HS-27A (cell line): ENCODE measurements at places on chromosomes 13 and 19.

- no peak for DNase-seq
These were observed 175.2 kb downstream of the TDRD3 start for GRCh38 chr13:60572003-60572798.

DNA sequence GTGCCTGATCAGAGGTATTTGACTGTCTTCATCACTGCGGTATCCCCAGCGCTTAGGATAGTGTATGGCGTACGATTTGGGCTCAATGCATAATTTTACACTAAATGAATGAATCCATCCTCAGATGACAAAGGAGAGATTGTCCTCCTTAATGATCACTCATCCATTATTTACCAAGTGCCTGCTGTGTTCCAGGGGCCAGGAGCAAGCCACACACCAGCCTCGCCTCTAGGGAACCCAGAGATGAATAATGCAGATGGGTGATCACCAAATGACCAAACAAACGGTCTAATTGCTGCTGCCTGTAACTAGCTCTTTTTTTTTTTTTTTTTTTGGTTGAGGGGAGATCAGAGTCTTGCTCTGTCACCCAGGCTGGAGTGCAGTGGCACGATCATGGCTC is 5.9 kb upstream of the GPR32 start:
- DNase-seq = no peak

DNA sequence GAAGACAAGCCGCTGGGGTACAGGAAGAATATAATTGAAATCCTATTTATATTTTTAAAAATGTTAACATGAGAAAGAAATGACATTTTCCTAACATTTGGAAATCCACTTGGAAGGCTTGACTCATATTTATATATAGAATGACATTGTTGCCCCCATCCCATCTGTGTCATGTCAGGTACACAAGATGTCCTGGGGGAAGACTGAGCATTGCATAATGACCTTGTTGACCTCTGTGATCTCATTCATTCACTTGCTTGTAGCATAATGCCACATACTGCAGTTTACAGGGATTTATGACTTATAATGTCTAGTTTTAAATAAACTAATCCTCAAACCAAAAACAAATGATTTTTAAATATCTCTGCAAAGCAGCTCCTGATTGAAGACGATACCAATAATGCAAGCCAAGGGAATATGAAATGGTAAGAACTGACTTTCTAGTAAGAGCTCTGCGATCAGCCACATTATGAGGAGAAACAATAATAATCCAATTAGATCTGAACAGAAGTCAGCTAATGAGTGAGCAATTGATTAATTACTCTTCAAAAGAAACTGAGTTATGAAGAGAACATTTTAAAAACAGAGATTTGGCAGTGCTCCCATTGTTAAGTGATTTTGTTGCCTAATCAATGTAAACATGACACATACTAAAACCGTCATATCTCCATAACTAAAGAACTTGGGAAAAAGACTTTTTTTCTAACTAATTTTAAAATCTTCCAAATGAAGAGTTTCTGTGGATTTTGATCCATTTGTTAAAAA is 21.2 kb upstream of the VWA8 start:
- DNase-seq = no peak

DNA sequence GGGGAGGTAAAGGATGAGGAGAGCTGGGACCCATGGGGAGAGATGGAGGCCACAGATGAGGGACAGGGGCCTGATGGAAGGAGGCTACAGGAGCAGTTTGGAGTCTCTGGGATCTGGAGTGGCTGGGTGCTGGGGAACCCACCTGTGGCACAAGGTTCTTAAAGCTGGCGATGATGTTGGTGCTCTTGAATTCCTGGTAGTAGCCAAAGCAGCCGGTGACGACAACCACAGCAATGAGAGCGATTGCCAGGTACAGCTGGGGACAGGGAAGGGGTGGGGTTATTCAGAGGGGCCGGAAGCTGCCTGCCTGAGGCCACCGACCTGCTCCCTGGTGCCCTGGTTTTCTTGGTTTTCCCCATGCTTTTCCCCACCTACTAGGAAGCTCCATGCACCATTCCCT is 2.8 kb downstream of the ATP4A start:
- no peak for DNase-seq

- no peak for DNase-seq
These were observed at the start of gene CLEC11A for GRCh38 chr19:50723069-50723468. Gene CLEC11A (plus strand): TSS chr19:50723364. CDS start chr19:50723526, 162 bp downstream.

DNA sequence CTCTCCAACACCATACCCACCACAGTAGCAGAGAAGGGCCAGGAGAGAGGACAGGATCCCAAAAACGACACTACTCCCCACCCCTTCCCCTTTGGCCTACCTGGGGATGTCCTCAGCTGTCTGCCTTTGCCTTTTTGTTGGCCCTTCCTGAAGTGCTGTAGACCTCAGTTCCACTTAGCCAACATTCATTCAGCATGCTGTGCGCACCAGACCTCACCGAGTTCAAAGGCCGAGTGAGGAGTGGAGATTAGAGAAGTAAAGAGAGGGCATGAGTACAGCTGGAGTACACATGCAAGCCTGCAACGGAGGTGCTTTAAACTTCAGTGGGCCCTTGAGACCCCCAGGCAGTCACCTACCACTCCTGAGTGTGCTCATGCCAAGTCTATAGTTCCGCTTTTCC is 99.0 kb downstream of the TEX26 start:
- DNase-seq = no peak

DNA sequence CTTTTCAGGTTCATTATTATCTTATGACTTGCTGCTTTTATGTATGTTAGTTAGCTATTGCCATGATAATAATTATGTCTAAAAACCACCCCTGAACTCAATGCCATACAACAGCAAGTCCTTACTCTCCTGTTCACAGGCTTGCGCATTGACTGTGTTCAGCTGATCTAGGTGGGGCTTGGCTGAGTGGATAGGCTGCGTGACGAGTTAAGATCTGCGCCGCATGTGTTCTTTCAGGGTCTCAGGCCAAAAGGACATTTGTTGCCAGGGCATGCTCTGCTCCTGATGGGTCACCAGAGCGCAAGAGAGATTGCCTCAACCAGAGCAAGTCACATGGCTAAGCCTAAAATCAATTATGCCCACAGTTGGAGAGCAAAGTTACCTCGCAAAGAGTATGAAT is 859 bp downstream of the ZNF568 start:
- no peak for DNase-seq

GRCh38 chr19:35949131-35949530 is 13.0 kb downstream of the LRFN3 start:
- no peak for DNase-seq

DNA sequence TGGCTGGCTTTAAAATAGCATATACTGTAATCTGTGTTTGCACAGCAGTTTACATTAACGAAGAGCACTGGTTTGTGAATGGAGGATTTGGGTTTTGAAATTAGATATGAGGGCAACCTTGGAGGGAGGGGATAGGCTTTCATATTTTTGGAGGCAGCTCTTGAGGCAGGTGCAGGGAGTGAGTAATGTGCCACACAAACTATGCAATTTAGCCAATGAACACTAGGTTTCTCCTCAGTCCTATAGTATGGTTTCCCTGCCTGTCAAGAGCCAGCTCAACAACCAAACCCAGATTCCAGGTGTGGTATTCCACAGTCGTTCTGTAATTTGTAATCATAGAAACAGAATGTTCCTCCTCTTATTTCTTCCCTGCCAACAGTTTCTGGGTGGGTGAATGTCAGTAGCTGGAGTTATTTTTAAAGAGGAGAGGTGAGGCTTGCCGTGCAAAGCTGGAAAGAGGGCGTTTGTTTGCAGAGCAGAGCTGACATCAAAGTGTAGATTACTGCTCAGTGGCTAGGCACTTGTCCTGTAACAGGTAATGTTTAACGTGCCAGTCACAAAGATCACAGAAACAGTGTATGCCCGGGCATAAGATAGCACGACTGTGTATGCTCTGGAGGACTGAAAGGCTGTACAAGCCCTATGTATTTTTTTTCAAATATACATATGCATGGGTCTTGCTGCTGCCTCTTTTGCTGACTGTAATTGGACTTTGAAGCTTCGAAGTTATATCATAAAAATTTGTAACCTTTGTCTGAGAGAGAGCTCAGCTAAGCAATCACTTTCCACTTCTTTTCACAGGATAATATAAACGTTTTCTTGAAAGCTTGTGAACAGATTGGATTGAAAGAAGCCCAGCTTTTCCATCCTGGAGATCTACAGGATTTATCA is 124.2 kb downstream of the LMO7 start:
- DNase-seq = no peak

DNA sequence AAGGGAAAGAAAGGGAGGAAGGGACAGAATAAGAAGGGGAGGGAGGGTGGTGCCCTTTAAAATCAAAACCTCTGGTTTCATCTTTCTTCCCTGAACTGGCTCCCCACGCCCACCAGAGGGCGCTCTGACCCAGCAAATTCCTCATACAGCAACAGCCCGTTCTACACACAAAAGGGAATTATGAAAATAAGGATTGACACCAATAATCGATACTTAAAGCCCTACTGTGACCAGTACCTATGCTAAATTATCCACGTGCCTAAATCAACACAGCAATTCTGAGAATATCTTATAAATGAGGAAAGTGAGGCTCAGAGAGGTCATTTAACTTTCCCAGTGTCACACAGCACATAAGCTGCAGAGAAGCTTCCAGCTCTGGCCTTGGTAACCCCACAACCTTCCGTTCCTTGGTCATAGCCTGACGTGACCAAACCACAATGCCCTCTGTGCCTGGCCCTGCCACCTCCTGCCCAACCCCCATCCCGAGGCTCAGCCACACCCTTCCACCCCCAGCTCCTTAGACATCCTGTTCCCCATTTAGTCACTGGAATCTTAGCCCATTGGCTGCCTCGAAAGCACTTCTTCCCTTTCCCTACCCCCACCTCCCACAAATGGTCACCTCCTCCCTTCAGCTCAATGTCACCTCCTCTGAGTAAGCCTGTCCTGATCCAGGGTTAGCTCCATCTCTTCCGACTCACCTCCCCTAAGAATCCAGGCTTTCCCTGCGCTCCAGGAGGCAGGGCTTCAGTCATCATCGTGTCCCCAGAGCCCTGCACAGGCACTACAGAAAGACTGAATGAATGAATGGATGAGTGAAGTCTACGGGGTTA is 34.2 kb upstream of the PNMA8B start:
- peak; percentile 48 for DNase-seq

DNA sequence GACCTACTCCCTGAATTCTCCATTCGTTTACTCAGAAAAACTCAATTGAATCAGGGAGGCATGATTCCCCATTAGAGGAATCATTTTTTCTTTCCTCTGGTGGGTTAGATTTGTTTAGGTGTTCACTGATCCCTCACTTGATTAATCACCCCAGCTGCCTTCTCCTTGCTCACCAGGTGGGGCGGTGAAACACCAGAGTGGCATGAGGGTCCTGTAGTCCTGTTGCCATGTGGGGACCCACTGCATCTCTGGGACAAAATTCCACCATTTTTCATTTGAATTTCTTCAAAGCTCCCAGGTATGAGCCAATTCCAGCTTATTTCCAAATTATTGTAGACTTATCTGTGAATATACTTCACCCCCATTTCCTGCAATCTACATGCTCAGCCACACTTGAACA is 462.7 kb upstream of the ZNF507 start:
- no peak for DNase-seq

- peak; percentile 58 for DNase-seq
These were observed 2117.6 kb downstream of the PCDH9 start for GRCh38 chr13:65112531-65112941.

DNA sequence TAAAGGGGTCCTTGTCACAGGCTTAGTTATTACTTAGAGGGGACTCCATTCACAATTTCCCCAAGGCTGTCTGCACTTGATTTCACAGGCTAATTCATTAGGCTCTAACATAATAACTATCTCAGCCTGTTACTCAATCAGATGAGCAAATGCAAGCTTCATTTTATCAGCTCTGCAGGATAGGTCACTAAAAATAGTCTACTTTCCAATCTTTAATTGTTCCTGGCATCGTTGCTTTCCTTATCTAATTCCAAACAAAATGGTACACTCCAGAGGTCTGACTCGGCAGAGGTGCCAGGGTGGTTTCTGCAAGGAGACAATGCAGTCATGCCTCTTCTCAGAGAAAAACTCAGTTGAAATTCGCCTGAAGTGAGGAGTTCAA is 69.7 kb upstream of the SLC15A1 start:
- no peak for DNase-seq

DNA sequence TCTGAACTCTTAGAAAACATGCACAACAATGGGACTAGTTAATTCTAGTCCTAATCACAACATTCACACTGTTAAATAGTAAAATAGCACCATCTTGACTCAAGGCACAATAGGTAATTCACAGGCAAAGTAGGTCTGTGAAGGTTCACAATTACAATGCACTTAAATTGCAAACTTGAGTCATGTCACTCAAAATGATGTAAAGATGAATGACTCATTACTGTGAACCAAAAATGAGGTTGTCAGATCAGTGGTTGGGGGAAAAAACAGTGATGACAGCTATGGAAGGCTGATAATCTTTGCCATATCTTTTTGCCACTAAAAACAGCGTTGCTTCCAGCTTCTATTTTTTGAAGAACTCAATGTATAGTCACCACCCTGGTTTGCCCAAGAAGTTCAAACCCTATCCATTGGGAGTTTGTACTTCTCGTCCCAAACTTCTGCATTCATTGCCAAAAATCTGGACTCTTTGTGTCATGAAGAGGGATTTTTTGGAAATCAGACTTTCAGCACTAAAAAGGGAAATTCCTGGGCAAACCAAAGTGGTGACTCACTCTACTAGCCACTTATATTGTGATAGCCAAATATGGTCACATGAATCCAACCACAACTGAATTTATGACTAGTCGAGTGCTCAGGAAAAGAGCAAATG is 200.9 kb upstream of the TMTC4 start:
- peak; percentile 62 for DNase-seq

DNA sequence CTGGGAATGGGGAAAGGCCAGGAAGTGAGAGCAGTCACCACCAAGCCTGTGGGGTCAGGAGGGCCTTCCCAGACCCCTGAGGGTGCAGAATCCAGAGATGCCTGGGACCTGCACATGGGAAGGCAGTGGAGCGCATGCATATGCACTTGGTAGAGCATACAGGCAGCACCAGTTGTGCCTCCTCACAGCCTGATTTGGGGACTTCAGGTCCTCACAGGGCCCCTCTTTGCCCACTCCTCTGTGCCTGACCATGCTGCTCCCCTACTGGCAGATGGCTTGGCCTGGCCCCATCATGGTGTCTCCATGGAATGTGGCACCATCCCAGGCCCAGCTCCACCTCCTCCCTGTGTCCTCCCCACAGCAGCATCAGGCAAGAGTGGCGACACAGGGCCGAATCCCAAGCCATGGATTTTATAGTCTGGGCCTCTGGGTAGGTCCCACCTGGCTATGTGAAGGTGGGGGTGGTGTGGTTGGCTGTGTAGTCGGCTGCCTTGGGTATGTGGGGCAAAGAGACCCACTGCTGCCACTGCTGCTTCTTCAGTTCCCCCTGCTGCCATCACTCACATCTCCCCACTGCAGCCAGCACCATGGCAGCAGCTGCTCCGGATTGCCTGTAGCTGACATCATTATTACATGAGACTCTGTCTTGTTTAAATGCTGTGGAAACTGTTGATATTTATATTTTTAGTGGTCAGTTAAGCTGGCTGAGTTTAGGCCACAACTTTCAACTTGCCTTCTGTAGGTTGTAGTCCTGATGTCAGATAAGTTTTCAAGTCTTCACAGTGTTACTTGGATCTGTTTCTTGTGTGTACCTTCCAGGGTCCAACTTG is 247.0 kb downstream of the GPC6 start:
- DNase-seq = no peak

DNA sequence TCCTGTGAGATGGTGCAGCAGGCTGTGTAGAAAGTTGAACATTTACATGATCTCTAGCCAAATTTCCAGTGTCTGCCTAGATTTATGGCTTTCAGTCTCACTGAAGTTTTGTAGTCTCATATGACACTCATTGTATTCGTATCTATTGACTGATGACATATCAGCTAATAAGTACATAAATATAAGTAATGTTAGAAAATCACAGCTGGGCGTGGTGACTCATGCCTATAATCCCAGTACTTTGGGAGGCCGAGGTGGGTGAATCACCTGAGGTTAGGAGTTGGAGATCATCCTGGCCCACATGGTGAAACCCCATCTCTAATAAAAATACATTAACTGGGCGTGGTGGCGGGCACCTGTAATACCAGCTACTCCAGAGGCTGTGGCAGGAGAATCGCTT is 54.7 kb upstream of the HTR2A start:
- DNase-seq = no peak
